Activated CD4-positive, alpha-beta T cell treated with anti-CD3 and anti-CD28 coated beads, Interleukin-2, amount 50 U/mL, for 24 hours (primary cell): ENCODE measurements at places on chromosomes 2 and 18.

DNA sequence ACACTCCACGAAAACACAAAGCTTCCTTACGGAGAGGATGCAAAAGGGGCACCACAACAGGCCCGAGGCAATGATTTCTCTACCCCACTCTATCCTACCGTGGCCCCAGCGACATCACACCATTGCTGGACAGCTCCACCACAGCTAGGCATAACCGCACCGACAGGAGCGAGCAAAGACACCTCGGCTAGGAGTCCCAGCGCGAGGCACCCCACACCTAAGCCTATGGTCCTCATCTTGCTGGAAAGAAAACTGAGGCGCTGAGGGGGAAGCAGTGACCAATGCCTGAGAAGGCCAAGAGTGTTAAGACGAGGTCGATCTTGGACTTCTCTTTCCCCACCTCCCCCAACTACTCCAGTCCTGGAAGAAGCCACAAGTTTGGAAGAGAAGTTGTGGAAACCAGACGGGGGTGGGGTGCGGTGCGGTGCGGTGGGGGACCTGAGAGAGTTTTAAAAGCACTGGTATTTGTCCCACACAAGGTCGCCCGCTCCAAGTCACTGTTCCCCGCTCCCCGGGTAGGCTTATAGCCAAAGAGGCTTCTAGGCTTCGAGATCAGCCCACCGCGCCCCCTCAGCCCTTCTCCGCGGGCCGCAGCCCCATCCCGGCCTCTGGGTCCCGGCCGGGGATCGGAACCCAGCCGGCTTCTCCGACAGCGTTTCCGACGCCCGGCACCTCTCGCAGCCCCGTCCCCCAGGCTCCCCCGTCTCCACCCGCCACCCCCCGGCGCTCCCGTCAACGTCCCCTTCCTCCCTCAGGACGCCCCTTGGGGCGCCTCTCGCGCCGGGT, 766 bp downstream of the PDE6D start:
- DNase-seq, result no peak

GRCh38 chr2:204260162-204260877, 285.0 kb upstream of the PARD3B start:
- DNase-seq, result peak; percentile 11

DNA sequence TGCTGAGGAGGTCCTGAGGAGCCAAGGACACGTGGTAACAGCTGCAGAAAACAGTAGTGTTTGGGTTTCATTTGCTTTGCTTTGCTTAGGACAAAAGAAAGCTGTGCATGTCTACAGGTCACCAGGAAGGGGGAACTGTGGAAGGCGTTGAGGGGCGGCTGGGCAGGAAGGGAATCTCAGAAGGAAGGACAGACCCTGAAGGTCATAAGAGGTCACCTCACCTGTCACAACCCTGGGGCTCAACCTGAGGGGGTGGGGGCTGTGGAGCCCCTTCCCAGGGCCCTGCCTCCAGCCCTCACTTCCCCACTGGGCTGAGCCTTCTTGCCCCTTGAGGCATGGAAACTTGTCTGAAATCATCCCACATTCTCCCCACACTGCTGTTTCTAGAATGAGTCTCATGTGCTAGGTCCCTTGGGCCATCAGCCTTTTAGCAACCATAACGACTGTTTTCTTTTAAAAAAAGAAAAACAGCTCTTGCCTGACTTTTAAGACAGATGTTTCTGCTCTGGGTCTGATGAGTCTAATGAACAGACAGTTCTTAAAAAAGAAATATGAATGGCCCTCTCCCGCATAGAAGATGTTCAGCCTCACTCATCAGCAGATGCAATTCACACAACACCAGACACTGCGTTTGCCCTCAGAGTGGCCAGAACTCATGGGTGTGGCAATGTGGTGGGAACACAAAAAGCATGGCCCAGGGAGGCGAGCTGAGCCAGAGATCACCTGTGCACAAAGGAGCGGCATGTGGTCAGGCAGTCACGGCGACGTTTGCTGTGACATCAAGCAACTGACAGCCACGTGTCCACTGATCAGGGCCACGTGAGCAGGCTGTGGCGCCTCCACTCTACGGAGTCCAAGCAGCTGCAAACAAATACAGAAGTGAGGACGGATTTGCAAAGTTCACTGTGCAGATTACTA, 84.0 kb downstream of the SEPTIN10 start:
- no peak for DNase-seq

- no peak for DNase-seq
Measured at GRCh38 chr2:97662386-97662894, 1.4 kb downstream of the ACTR1B start.

GRCh38 chr2:204900910-204901309, 355.6 kb downstream of the PARD3B start:
- no peak for DNase-seq

DNA sequence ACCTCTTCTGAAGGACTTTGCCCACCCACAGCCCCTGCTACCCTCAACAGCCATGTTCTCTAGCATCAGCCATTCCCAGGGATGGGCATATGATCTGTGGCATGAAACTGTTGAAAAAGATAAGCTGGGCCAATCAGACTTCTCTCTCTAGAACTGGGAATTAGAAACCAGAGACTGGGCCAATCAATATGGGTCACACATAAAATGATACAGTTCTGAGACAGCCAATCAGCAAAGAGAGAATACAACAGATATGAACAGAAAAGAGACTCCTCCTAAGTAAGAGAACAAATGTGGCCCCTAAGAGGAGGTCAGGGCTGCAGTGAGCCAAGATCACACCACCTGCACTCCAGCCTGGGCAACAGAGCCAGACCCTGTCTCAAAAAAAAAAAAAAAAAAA, 2.1 kb downstream of the KIDINS220 start:
- DNase-seq, result no peak

GRCh38 chr2:181614874-181615638, 41.8 kb downstream of the CERKL start:
- no peak for DNase-seq

GRCh38 chr2:146821836-146822316, 1023.0 kb upstream of the ACVR2A start:
- no peak for DNase-seq

DNA sequence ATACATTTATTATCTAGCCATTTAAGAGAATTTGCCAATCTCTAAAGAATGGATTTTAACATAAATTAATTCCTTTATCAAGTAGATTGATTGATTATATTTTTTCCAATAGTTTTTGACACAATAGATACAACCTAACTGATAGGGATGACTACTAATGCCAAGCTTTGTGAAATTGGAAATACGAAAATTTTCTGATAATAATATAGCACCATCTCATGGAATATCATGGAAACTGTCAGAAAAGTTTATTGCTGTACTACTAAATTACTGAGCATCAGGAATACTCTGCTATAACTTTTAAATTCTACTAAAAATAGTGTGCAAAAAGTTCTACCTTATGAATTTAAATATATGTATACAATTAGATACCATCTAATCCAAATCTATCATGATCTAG, 101.8 kb upstream of the MAP2 start:
- DNase-seq, result no peak

DNA sequence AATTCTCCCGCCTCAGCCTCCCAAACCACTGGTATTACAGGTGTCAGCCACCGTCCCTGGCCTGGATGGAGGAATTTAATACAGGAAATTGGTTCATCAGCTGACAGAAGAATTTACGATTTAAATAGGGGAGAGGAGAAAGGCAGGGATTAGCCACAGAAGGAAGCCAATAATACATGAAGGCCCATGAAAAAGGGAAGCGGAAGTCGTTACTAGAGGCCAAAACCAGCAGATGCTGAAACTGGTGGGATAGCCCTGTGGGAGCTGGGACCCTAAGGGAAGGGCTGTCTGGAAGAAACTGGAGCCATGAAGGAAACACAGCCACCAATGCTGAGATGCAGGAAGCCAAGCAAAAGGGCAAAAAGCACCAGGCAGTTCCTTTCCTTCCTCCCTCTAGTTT, 163.7 kb upstream of the RMP24 start:
- no peak for DNase-seq

DNA sequence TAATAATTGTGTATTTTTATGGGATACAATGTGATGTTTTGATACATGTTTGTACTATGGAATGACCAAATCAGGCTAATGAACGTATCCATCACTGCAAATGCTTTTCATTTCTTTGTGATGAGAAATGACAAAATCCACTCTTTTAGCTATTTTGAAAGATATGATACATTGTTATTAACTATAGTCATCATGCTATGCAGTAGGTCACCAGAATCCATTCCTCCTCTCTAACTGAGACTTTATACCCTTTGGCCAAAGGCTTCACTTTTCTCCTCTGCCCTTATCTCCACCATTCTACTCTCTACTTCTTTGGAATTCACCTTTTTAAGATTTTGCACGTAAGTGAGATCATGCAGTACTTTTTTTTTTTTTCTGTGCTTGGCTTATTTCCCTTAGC, 44.5 kb upstream of the TMEM17 start:
- no peak for DNase-seq

DNA sequence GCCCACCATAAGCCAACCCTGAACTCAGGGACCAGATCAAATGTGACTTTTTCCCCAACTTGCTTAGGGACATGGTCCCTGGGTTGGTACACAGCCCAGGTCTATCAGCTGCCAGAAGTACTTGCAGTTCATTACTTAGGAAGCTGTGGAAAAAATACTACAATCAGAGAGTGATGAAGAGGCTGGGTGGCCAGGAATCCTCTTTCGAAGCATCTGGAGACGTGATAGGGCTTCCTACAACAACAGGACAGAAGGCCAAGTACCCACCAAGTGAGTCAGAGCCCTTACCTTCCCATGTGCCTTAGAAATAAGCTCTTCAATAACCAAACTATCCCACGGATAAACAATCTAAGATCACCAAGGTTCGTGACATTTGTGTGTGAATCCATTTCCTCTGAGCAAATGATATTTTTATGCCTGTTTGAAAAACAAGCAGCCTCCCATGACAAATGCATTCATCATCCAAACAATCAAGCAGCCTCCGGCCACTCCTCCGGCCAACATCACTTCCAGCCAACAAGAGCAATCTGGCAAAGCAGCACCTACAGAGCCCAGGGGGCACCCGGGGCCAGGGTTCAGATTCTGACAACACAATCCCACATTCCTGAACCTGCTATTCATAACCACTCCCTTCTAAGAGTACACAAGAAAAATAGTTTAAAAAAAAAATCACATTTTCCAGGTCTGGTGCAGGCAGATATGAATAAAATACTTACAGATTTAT, 26.4 kb downstream of the TBC1D8 start:
- DNase-seq, result no peak

- no peak for DNase-seq
Measured at GRCh38 chr2:144998435-144998834, 478.5 kb upstream of the ZEB2 start.

DNA sequence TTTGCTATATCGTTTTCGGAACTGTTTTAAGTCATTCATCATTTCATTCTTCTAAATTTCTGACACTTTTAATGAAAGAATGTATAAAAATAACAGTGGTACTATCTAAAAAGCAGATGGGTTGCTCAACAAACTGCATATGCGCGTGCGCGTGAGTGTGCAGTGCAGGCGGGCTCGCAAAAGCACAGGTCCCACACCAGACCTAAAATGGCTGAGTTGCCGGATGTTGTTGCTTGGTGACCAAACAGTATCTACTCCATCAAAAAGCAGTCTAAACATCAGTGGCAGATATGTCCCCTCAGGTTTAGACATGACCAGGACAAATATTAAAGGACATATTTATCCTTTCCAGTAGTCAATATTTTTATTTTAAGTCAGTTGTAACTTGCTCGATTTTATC, 5.1 kb downstream of the NOL4 start:
- DNase-seq, result no peak

DNA sequence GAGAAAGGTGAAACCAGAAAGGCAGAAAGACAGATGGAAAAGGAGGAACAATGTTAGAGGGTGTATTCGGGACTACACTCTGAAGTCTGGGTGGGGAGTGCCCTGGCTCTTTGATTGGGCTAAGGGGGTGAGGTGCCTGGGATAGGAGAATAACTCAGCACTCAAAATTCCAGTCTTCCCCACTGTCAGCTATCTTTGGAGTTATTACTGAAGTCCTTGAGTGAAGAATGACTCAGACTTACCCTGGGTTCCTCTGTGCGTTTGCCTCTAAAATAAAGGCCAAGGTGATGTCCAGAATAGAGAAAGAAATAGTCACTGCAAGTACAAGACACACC, 151.8 kb upstream of the SERPINE2 start:
- DNase-seq, result no peak

DNA sequence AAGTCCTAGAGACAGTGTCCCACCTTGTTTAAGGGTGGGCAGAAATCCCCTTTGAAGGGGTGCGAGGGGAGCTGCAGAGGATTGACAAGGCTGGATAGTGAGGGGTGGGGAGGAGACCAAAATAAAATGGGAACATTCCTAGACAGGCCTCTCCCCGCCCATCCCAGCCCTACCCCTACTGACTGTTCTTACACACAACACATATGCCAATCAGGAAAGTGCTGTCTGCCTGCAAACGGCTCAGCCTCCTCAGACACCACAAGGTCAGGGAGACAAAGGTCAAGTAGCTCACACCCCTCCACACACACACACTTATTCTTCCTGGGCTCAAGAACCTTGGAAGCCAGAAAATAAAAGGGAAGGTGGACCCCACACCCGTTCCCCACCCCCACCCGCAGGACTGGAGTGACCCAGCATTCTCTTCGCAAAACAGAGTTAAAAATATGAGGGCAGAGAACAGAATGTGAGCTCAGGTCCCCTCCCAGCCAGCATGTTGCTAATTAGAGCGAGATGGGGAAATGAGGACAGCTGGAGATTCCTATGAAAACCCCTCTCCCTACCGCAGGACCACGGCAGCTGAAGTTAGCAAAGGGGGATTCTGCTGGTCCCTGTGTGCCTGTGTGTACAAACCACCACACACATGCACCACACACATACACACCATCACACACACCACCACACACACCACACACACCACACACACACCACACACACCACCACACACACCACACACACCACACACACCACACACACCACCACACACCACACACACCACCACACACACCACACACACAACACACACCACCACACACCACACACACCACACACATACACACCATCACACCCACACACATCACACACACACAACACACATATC, 197.8 kb downstream of the TNS1 start:
- no peak for DNase-seq

GRCh38 chr2:177270531-177270930, 6.0 kb upstream of the NFE2L2 start:
- no peak for DNase-seq

GRCh38 chr2:213016984-213017351, 134.4 kb downstream of the IKZF2 start:
- DNase-seq, result no peak

GRCh38 chr2:112614201-112614840, 29.9 kb downstream of the CHCHD5 start:
- DNase-seq, result no peak

DNA sequence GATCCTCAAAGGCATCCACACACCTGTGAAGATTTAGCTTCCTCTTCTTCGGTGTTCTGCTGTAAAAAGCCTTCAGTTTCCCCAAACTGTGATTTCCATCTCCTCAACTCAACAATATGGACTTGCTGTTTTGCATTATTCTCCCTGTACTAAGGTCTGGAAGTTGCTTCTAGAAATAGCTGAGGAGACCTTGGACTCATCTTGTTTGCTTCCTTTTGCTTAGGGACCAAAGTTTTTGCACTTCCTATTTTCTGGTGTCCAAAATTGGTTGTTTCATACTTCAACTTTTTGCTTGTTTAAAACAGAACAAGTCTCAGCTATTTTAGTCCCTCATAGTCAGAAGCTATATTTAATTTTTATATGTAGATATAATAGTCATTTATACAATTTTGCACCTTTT, 201.9 kb upstream of the COPS8 start:
- DNase-seq, result no peak

GRCh38 chr2:215698566-215698965, 262.7 kb upstream of the FN1 start:
- no peak for DNase-seq

GRCh38 chr2:1854729-1855547, 110.6 kb upstream of the PXDN start:
- no peak for DNase-seq

- no peak for DNase-seq
Measured at GRCh38 chr18:56825878-56826277, 174.7 kb downstream of the WDR7 start.
